ENCODE measurements at places on chromosomes 5 and 9. TPM values are rescaled to one million over a fixed set of nuclear protein-coding genes. Genes with fewer than 3 reads are reported as not detected.

The MAST4 gene
- total RNA-seq, result 11.6 TPM

The FOXD4 gene
- 0.10 TPM for total RNA-seq

The DMRT1 gene
- not detected for total RNA-seq

The OGN gene
- total RNA-seq, result not detected

The HTR1A gene
- total RNA-seq, result not detected

The PFN3 gene
- not detected for total RNA-seq

The LCN2 gene
- not detected for total RNA-seq
